ENCODE measurements at places on chromosomes 5 and 9.
A peak's percentile ranks its signal among the peaks of the same experiment; 100 is the strongest.

DNA sequence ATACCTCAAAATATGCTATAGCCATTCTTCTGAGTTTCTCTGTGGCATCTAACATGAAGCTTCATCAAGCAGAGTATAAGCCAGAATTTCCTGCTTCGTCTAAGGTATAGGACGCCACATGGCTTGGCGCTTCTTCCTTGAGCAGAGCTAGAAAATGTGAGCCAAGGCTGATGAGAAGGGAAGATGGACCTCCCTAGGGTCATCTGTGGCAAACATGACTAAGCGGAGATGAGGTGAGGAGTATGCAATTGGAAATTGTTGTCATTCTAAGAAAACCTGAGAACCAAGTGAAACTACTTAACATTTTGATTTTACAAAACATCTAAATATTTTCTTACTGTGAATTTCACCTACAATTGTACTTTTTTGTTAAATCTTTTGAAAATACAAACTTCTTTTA, 466.5 kb downstream of the PSAT1 start:
- DNase-seq = no peak

GRCh38 chr9:124693403-124693802, 77.7 kb downstream of the NR6A1 start:
- no peak for DNase-seq

- DNase-seq = no peak
Measured at GRCh38 chr5:108459769-108460168, 77.9 kb upstream of the FBXL17 start.

- DNase-seq = no peak
Measured at GRCh38 chr5:102866237-102866600, 111.1 kb downstream of the PAM start.

- DNase-seq = no peak
Measured at GRCh38 chr9:1521547-1521946, 471.4 kb downstream of the DMRT2 start.

GRCh38 chr5:97243353-97243752, 60.3 kb upstream of the RIOK2 start:
- no peak for DNase-seq

DNA sequence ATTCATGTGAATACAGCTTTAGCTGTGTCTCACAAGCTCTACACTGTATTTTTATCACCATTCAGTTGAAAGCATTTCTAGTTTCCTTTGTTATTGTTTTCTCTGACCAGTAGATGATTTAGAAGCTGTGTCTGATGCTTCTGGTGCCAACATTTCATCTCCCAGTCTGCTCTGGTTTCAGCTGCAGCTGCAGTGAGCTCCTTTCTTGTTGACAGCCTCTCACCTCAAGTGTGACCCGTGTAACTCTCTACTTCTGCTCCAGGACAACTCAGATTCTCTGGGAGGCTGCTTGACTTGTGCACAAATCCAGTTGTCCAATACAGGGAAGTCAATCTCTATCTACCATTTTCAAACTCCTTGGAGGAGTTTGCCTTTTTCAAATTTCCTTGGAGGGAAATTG, 504.8 kb downstream of the DIRAS2 start:
- DNase-seq = no peak

DNA sequence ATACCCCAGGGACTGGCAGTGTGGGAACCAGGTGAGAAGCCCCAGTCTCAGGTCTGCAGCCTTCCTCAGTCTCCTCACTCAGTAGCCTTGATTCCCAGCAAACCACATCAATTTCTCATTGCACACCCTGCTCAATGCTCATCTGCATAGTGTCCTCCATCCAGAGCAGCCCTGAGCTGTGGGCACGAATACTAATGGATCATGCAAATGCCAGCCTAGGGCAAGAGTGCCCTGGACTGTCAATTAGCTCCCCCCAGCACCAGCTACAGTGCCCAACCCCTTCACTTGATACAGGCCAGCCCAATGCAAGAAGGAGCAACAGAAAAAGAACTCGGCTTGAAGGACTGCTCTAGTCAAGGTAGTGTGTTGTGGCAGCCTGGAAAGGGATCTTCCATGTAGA, 9.8 kb upstream of the KCNIP1 start:
- no peak for DNase-seq

DNA sequence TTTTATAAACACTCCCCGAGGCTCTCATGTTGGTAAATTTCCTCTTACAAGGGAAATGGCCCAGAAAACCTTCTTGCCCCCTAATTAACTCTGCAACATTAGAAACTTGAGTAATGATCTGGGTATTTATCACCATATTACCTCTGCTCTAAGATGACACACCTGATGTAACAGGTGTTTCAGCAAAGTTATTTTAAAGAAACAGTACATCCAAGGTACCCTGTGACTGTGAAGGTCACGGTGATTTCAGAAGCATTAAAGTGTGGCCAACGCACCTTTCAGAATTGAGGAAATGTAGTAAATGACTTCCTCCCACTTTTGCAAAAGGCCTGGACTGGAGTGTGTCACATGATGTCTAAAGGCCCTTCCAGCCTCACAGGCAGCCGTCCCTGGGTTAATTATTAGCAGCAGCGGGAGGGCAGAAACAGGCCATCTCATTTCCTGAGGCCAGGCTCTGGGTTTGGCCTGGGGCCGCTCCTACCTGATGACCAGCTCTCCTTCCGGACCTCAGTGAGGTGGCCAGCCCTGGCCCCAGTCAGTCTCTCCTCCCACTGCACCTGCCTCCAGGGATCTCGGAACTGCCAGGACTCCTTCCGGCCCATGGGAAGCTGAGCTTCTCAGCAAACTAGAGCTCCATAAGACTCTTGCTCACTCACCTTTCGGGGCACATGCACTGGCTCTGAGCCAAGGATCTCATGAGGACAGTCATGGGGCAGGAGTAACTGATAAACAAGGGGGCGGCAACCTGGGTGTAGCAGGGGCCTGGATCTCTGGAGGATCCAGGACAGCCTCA, 20.7 kb downstream of the PTPN3 start:
- DNase-seq = no peak

GRCh38 chr5:77282337-77283027, 72.0 kb downstream of the PDE8B start:
- no peak for DNase-seq

DNA sequence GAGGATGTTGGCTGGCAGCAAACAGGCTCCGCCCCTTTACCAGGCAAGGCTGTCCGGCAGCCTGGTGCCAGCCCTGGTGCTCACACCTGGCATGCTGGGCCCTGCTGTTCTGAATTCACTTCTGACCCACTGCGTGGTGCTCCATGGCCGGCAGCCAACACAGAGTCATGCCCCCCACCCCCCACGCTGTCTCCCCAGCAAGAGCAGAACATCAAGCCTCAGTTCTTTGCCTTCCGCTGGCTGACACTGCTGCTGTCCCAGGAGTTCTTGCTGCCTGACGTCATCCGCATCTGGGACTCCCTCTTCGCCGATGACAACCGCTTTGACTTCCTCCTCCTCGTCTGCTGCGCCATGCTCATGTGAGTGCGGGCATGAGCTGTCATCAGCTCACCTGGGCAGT, 12.6 kb upstream of the ENDOG start:
- no peak for DNase-seq

DNA sequence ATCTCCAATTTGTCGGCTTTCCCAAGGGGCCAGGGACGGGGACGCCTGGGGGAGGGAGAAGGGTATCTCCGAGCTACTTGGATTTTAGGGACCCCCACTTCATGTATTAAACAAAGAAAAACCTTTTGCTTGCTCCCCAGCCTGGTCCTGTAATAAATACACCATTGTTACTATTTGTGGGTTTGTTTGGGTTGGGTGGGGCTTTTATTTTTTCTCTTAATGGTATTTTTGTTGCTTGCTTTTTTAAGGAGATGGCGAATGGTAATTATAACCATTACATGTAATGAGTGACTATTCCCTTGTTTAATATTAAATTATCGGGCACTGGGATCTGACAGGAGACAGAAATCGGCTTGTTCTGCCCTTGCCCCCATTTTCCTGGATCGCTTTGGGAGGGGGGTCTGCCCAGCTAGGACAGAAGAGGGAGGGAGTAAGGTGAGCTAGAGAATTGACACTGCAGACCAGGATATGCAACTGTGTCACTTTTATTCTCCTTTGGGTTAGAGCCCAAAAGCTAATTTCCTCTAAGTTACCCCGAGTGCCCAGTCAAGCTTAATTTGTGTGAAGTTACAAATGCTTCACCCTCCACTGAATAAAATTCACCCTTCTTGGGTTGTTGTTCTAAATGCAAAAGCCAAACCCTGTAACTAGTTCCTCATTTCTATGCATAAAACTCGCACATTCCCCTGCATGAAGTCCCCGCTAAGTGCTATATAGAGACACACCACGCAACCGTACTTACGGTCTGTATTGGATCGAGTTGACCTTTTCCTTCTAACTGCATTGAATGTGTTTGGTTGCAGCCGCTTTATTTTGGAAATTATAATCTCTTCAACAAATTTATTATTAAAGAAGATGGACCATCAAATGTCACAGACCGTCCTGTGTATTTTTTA, 1.6 kb upstream of the ZNF608 start:
- no peak for DNase-seq

DNA sequence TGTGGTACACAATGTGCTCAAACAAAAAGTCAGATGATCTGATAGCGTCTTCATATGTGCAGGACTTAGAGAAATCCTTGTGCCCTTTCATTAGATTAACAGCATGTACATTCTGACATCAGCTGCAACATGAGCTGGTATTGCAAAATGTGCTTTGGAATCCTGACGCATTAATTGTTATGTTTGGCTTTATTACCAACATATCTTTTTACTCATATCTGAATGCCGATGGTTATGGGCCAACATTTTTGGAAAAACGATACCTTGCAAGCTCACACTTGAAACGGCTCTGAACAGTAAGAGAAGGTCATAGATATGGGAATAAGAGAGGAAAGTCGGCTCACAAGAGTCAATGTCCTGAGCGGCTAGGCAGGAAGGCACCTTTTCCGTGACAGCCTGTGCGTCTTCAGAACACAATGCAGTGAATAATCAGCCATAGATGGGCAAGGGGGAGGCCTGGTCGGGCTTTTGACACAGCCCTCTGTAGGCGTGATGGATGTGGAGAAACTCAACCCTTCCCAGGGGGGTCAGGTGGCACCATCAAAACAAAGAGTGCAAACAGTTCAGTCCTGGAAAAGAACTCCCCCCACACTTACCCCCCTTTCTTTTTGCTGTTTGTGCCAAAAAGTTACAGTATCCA, 36.4 kb upstream of the GAS1 start:
- no peak for DNase-seq

DNA sequence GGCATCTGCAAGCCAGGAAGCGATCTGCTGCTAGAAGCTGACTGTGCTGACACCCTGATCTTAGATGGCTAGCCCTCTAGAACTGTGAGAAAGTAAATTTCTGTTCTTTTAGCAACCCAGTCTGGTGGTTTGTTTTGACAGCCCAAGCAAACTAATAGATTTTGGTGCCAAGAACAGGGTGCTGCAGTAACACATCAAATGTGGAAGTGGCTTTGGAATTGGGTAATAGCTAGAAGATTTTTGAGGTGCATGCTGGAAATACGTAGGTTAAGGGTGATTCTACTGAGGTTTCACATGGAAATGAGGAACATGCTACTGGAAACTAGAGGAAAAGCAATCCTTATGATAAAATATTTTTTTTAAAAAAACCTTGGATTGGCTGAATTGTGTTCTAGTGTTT, 153.5 kb upstream of the SH3GL2 start:
- DNase-seq = no peak

GRCh38 chr5:112863549-112863948, 2.5 kb downstream of the SRP19 start:
- DNase-seq = no peak

GRCh38 chr5:130158036-130158435, 253.8 kb downstream of the CHSY3 start:
- no peak for DNase-seq

GRCh38 chr9:100505564-100506159, 32.7 kb downstream of the TMEFF1 start:
- peak; percentile 33 for DNase-seq

- DNase-seq = no peak
Measured at GRCh38 chr5:68446487-68446894, 230.9 kb downstream of the PIK3R1 start.

- no peak for DNase-seq
Measured at GRCh38 chr5:135714126-135714894, 120.2 kb upstream of the SLC25A48 start.

DNA sequence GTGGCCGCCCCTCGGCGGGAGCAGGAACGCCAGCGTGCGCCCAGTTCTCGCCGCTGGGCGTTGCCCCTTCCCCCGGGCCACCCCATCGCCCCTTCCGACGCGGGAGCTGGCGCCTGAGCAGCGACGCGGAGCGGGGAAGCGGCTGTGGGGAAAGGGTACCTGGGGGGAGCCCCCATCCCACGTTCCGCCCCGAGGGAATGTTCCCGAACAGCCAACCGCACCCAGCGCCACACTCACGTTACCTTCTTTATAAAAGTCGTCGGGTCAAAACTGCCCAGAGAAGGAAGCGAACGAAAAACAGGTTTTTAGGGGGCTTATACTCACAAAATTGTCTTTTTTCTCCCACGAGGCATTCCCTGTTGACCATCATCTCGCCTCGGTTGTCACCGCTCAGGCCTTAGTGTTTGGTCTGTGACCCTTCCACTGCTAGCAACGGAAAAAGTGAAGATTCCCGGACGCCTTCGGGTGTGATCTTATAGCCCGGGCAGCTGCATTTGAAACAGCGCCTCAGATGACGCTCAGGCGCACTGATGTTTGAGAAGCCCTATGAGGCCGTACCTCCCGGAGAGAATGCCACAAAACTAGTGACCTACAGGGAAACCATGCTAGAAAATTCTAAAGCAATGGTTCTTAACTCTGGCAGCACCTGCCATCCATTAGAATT, 475 bp upstream of the GOLM1 start:
- no peak for DNase-seq

DNA sequence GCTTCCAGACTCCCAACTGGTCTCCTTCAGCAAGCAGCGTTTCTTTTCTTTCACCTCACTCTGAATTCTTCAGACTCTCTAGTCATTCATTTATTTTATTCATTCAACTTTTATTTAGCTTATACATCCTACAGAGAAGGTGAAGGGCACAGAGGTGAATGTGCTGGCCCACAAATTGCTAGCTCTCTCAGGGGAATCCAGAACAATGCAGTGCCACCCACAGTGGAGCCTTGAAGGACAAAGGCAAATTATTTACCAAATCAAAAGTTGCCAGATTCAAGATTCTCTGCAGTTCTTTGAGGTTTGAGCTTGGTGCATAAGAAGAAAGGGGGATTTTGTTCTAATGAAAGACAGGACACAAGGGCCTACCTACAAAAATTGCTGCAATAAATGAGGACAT, 29.7 kb downstream of the GRIA1 start:
- no peak for DNase-seq

DNA sequence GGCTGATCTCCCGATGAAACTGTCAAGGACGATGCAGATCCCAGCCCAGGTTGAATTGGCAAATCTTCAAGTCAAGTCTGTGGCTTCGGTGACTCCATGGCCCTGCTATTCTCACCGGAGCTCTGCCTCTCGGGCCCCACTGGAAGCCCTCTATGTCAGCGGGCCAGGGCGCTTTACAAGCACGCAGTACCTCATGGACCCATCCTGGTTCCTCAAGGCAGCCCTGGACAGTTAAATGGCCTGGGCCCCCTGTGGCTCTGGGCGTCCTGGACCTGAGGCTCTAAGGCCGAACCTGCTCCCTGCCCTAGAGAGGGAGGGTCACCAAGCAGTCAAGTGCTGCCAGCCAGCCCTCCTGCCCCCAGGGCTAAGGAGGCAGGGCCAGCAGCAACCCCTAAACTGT, 45.3 kb downstream of the STC2 start:
- no peak for DNase-seq

All from GDM1 (cell line).